ENCODE measurements at places on chromosomes 4 and X. TPM values are rescaled to one million over a fixed set of nuclear protein-coding genes. Genes with fewer than 3 reads are reported as not detected.

The CABS1 gene
- total RNA-seq, result not detected

The SLC25A6 gene
- 195 TPM for total RNA-seq

The OTUD6A gene
- total RNA-seq, result not detected

The TBX22 gene
- total RNA-seq, result 1.3 TPM

The FGF5 gene
- 0.16 TPM for total RNA-seq
